ENCODE measurements at places on chromosomes 11 and 22. TPM values are rescaled to one million over a fixed set of nuclear protein-coding genes. Genes with fewer than 3 reads are reported as not detected.

SLC22A25 gene
- not detected for total RNA-seq

ISX gene
- not detected for total RNA-seq

VPS11 gene
- total RNA-seq = 21.1 TPM

CTSW gene
- not detected for total RNA-seq

OR6T1 gene
- total RNA-seq = not detected

KCTD14 gene
- total RNA-seq = 12.0 TPM

AGBL2 gene
- 21.9 TPM for total RNA-seq

CDC42EP2 gene
- total RNA-seq = 20.8 TPM

MS4A14 gene
- total RNA-seq = not detected

CRYBB2 gene
- total RNA-seq = 1.0 TPM

PAX6 gene
- total RNA-seq = 29.0 TPM

OR51I2 gene
- total RNA-seq = not detected

OR51B5 gene
- 1.2 TPM for total RNA-seq

JHY gene
- 6.2 TPM for total RNA-seq

FZD4 gene
- total RNA-seq = 2.6 TPM

APOL5 gene
- total RNA-seq = not detected

TMA7B gene
- total RNA-seq = not detected

PDE3B gene
- not detected for total RNA-seq

MAML2 gene
- total RNA-seq = 17.7 TPM

B3GAT1 gene
- total RNA-seq = not detected

FADS1 gene
- 114 TPM for total RNA-seq

KLHDC7B gene
- total RNA-seq = 0.72 TPM

NAALAD2 gene
- not detected for total RNA-seq

BCO2 gene
- 3.0 TPM for total RNA-seq

SYT9 gene
- not detected for total RNA-seq

DLG2 gene
- total RNA-seq = 6.4 TPM

STARD10 gene
- 184 TPM for total RNA-seq

MS4A12 gene
- total RNA-seq = not detected
